Midbrain (tissue), 1 donor: ENCODE measurements at places on chromosomes 1 and 21.

GRCh38 chr1:63152572-63152971 is 169.8 kb upstream of the FOXD3 start:
- DNase-seq, result no peak

DNA sequence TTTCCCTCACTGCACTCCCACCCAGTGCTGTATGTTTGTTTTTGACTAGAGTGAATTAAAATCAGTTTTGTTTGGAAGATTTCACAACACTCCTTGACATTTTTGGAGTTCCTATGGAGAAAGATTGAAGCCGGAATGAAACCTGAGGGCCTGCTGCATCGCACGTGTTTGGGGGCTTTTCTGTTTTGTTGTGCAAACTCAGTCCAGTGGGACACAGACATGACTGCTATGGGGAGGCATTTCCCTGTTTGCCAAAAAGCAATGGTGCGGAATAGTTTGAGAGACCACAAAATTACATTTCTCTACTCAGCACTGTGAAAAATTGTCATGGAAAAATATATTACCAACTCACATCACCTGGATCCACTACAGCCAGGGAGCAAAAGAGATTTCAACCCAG is 43.8 kb upstream of the KCNE2 start:
- DNase-seq, result no peak

DNA sequence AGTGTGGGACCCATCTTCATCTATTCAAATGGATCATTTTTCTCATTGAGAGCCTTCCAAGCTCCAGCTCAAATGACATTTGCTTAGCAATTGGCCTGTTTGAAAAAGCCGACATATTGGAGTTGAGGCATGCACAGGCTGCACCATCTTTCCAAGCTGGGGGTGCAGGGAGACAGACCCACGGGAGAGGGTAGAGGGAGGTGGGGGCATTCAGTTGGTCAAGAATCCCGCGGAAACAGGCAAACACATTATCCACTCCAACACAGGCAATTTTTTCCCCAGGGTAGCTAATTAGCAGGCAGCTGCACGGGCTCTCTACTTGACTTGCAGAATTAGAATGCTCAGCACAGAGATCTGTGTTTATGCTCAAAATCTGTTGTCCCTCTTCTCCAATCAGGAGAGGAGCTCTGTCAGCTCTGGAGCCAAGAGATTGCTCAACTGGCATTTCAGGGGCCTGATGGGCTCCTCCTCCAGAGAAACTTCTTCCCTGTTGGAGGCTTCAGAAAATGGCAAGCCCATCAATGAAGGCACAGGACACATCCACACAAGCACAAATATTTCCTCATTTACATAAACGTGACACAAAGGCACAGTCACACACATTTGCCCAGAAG is 267.8 kb downstream of the FOXD2 start:
- DNase-seq, result peak; percentile 8

GRCh38 chr21:41777951-41778815 is 11.3 kb upstream of the RIPK4 start:
- DNase-seq, result peak; percentile 73

- no peak for DNase-seq
Observed at GRCh38 chr1:172948457-172948856, 102.3 kb downstream of the TNFSF18 start.

DNA sequence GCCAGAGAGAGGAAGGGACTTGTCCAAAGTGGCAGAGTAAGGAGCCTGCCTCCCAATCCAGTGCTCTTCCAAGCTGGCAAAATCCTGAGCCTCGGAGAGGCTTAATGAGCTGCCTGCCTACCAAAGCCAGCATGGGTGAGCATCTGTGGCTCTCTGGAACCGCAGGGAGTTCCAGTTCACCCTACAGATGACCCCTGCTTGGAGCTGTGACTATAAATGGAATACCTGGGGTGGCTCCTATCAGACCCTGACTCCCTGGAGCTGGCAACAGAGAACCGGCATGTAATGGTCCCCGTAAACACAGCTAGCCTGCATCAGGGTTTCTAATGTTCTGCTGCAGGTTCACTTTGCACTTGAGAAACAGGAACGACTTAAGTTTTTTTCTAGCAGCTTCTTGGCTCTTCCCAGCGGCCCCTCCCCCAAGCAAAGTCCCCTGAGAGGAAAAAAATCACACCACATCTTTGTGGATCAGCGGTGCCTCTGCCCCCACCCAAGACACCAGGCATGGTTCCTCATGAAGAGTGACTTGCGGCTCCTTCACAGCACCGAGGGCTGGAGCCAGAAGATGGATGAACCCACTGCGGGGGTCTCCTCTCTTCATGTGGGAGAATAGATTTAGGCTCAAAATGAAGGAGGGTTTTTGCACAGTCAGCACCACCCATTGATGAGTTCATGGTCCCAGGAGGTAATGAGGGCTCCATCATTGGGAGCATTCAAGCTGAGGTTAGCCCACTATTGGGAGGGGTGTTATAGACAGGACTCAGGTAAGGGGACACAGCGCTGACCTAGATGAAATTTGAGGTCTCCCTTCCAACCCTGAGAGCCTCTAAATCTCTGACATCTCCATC is 79.0 kb downstream of the SYT2 start:
- no peak for DNase-seq

GRCh38 chr1:51336004-51336403 is 5.6 kb upstream of the TTC39A start:
- no peak for DNase-seq

DNA sequence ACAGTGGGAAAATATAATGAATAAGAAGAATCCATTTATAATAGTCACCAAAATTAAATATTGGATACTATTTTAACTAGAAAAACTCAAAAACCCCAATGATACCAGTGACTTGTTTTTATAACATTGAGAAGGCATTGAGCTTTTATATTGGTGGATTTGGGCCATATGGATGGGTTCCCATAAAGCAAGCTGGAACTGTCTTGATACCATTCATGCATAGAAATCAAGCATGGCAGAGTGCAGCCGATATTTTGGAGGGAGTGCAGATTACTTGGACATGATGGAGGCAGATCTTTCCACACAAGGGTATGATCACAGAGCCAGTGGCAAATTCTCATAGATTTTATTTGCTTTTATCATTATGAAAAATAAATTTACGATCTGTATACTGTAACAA is 3.8 kb upstream of the RWDD3 start:
- DNase-seq, result no peak

DNA sequence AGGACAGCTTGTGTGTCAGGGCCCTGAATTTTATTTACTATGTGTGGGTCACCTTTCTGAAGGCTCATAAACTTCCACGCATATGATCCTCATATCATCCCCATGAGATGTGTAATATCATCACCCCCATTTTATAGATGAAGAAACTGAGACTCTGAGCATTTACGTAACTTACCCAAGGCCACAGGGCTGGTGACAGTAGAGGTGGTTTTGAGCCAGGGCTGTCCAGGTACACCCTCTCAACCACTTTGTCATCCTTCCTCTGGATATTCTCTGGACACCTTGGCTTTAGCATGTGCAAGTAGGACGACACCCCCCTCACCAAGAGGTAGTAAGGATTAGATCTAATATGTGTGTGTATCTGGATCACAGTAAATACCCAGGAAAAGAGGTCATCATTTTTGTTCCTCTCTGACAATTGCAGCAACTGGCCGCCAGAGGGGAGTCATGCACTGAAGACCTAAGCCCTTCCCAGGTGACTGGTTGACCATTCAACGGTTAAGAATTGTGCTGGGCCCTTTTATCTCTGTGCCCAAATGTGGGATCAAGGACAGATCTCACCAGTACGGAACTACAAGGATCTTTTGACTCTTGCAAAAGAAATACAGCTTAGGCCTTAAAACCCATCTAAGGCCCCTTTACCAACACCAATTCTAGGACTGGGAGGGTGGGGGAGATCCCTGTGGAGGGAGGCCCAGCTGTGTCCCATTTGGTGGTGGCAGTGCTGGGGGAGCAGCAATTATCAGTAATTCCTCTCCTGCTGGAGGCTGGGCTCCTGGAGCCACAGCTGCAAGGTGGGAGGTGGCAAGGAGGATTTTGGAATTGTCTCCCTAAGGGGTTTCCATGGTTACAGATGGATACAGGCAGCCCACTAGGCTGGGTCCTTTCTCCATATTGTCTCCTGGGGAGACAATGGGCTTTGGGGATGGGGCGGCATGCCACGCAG is 13.7 kb upstream of the E2F2 start:
- DNase-seq, result peak; percentile 71

DNA sequence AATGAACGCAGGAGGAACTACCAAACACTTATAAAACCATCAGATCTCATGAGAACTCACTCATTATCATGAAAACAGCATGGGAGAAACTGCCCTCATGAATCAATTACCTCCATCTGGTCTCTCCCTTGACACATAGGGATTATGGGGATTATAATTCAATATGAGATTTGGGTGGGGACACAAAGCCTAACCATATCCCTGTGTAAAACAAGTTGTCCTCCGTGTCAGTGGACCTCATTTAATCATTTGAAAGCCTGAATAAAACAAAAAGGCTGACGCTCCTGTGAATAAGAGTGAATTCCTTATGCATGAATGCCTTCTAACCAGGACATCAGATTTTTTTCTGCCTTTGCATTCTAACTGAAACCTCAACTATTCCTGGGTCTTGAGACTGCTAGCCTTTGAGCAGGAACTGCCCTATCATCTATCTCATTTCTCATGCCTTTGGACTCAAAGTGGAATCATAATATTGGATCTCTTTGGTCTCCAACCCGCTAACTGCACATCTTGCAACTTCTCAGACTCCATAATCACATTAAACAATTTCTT is 648.8 kb downstream of the ADGRL2 start:
- DNase-seq, result no peak

- no peak for DNase-seq
Observed at GRCh38 chr1:14724246-14724645, 125.8 kb downstream of the KAZN start.
